Effector CD4-positive, alpha-beta T cell (primary cell): ENCODE measurements at places on chromosomes 3 and 15.
A peak's percentile ranks its signal among the peaks of the same experiment; 100 is the strongest.

DNA sequence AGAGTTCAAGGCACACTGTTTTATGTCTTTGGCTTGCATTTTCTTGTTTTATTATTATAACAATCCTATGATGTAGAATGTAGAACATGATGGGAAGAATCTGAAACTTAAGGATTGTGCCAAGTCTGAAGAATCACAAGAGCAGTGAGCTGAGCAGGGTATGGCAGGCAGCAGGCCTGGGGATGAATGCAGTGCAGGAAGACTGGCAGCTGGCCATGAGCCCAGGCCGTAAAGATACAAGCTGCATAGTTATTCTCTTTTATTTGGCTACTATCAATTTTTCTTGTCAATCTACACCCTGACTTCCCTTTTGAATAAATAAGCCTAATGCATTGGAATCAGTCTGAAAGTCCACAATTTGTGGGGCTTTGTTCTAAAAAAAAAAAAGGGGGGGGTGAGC is 89.6 kb upstream of the ARPP21 start:
- DNase-seq, result no peak

DNA sequence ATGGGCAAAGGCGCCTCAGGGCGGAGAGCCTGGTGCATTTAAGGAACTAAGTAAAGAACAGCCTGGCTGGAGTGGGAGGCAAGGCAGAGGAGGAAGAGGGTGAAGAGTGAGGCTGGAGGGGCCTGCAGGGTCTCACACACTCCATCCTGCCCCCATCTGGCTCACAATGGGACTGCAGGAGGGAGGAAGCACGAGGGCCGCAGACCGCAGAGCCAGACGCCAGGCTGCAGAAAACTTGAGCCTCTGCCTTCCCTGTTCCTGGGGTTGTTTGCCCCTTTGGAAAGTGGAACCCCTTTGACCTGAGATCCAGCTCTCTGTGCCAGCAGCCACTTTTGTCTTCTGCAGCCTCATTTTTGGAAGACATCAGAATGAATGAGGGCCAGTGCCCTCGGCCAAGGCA is 138.0 kb downstream of the SRGAP3 start:
- DNase-seq, result no peak

DNA sequence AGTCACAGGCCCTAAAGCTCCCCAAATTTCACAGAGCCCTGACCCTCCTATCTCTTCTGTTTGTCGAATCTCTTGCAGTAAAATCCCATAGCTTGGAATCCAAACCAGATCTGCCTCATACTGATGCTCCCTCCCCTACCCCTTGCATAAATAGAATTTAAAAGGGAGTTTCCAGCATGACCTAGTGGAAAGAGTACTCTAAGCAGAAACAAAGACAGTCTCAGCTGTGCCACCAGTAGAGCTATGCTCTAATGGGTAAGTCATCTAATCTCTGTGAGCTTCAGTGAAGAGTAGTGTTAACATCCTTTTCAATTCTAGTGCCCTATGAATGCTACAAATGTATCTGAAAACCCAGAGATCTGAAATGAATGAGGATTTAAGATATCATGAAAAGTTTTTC is 4.0 kb upstream of the SLC12A1 start:
- DNase-seq, result no peak

- DNase-seq, result no peak
Measured at GRCh38 chr3:128004661-128005060, 47.6 kb upstream of the SEC61A1 start.

- no peak for DNase-seq
Measured at GRCh38 chr15:68603951-68604350, 25.2 kb downstream of the CORO2B start.

DNA sequence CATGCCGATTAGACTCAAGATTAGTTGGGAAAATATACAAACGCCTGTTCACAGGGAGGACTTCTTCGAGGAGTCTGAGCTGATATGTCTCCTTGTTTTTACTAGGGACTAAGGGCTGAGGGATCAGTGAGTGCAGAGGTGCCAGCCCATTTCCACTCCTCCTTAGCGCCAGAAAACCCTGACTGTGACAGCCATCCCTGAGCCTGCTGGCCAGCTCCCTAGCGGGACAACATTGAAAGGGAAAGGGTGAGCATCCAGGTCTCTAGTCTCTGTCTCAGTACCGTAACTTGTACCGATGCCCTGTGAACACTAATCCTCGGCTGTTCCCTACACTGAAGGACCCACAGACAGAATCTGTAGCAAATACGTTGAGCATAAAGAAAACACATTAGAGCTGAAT is 243.4 kb downstream of the WNT5A start:
- no peak for DNase-seq

- no peak for DNase-seq
Measured at GRCh38 chr15:73573572-73573971, 59.6 kb downstream of the NPTN start.

- no peak for DNase-seq
Measured at GRCh38 chr3:101838691-101839090, 10.6 kb upstream of the NFKBIZ start.

- DNase-seq, result no peak
Measured at GRCh38 chr15:41503669-41504010, 10.0 kb downstream of the ITPKA start.

DNA sequence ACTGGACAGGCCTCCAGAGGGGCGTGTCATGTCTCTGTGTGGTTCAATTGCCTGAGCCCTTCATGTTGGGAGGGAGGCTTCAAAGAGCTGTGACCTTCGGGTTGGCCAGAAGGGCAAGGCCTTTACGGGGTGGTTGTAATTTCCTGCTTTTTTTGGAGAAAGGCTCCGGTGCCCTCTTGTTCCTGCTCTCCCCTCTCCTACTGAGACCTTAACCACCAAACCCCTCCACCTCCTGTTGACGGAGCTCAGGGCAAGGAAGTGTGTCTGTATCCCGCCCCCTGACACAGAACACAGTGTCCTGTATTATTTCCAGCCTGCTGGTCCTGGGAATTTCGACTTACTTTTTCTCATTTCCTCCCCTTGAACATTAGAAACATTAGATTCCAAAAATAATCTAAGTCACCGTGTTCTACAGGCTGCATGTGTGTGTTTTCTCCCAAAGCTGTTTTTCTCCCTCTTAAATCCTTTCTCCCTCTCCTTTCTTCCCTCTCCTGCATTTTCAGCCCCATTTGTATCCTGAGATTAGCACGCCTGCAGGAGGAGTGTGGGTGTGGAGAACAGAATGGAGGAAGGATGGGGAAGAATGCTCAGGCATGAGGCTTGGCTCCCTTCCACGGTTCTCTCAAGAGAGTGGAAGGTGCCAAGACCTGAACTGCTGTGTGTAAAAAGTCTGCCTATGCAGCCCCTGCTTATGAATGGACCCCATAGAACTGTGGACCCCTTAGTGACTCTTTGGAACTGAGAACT is 285.4 kb upstream of the ROPN1 start:
- DNase-seq, result no peak

DNA sequence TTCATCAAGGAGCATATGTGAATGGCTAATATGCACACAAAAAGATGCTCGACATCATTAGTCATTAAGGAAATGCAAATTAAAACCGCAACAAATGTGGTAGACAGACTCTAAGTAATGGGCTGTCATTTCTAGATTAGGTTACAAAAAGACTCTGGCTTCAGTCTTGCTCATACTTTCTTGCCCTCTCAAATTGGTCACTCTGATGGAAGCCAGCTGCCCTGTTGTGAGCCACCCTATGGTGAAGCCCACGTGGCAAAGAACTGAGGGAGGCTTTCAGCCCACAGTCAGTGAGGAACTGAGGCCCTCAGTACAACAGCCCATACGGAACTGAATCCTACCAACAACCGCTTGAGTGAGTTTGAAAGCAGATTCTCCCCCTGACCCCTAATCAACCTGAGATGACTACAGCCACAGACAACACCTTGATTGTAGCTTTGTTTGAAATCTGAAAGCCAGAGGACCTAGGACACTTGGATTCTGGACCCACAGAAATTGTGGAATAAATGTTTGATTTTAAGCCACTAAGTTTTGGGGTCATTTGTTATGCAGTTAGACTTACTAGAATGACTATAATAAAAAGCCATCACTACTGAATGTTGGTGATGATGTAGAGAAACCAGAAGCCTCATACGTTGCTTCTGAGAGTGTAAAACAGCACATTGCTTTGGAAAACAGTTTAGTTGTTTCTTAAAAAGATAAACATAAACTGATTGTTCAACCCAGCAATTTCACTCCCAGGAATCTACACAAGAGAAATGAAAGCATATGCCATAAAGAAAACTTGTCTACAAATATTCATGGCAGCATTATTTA is 45.7 kb downstream of the EHHADH start:
- no peak for DNase-seq

- no peak for DNase-seq
Measured at GRCh38 chr15:61729646-61730045, 330.6 kb downstream of the VPS13C start.

GRCh38 chr15:72155635-72156616 is 37.7 kb downstream of the SENP8 start:
- DNase-seq, result peak; percentile 76

DNA sequence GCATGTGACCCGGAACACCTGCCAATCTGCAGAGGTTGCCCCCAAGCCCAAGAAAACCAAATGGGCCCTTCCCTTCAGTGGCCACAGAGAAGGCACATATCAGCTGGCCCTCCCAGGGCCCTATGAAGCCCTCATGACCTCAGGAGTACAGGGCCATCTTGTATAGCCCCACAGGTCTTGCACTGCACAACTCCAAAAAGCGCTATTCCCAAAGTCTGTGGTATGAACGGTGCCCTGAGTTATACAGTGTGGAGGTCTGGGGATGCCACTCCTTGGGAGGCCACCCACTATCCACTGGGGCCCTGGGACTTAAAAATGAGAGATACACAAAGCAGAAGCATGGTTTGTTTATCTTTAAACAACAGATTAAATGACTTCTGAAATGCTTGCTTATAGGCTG is 61.5 kb downstream of the CAPN7 start:
- no peak for DNase-seq

DNA sequence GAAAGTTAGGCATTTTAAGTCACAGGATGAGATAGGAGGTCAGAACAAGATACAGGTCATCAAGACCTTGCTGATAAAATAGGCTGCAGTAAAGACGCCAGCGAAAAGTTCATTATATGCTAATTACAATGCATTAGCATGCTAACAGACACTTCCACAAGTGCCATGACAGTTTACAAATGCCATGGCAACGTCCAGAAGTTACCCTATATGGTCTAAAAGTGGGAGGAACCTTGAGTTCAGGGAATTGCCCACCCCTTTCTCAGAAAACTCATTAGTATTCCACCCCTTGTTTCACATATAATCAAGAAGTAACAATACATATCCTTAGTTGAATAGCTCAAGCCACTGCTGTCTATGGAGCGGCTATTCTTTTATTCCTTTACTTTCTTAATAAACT is 92.7 kb upstream of the PLXND1 start:
- no peak for DNase-seq

- DNase-seq, result no peak
Measured at GRCh38 chr15:71559098-71559497, 251.3 kb upstream of the NR2E3 start.

DNA sequence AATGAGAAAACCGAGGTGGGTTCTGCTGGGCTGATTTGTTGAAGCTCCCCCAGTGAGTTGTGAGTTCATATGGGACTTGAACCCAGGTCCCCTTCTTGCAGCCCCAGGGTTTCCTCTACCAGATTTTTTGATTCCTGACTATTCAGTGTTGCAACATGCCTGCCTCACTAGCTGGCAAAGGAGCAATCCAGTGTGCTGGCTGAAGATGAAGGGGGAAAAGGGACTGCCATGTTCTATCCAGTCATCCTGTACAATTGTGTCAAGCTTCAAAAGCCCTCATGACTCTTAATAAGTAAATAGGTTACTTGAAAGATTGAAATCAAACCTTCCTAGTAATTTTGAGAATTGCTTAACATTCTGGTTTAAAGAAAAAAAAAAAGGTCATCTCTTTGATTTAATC is 211.5 kb upstream of the TP63 start:
- no peak for DNase-seq

DNA sequence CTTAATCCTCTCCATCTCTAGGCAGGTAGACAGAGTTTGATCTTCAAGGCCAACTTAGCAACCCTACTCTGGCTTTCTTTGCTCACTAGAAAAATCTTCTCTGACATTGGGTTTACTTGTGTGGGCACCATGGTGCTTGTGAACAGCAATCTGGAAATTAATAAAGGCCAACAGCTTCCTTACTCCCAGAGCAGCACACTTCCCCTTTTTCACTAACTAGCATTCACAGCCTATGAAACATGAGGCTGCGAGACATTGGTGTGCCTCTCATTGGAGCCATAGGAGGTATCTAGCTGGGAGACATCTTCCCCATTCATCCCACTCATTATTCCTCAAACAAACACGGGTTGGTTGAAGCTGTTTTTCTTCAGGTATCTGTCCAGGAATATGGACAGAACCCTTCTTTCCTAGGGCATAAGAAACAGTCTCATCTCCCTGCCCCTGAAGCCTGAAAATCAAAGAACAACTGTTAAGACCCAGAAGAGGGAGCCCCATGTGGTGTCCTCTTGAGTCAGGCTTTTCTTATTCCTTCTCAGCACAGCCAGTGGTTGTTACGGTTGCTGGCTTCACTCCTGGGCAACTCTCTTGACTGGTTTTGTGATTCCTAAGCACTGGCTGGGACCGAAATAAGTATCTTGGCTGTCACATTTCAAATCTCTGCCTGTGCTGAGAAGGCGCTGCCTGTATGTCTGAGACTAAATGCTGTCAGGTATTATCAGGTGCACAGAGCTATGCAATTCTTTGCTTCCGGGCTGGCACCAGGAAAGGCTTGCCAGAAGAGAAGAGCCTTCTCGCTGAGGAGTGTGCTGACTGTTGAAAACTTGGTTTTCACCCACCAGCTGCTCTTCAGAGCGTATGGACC is 194.4 kb downstream of the FEZF2 start:
- DNase-seq, result no peak
